ENCODE measurements at places on chromosomes 1 and 21.

- no peak for DNase-seq
Measured at GRCh38 chr21:17003258-17003615, 509.6 kb upstream of the CXADR start.

DNA sequence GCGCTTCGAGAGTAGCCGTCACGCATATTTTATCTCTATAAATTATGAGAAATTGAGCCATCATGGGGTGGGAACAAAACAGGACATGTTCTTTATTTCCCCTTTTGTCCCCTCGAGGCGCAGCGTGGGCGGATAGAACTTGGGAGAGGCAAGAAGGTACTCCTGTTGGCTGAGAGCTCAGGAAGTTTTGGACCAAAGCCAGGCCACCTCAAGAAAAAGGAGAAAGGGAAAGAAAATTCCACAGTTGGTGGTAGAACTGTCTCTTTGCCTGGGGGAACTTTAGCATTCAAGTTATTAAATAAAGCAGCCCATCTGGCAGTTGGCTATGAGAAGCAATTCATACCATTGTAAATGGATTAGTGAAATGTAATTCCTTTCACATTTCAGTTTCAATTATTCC, 76.4 kb upstream of the DSCAM start:
- no peak for DNase-seq

- DNase-seq, result no peak
Measured at GRCh38 chr1:174276087-174276486, 116.8 kb downstream of the RABGAP1L start.

- no peak for DNase-seq
Measured at GRCh38 chr1:14061722-14062121, 361.7 kb downstream of the PRDM2 start.

DNA sequence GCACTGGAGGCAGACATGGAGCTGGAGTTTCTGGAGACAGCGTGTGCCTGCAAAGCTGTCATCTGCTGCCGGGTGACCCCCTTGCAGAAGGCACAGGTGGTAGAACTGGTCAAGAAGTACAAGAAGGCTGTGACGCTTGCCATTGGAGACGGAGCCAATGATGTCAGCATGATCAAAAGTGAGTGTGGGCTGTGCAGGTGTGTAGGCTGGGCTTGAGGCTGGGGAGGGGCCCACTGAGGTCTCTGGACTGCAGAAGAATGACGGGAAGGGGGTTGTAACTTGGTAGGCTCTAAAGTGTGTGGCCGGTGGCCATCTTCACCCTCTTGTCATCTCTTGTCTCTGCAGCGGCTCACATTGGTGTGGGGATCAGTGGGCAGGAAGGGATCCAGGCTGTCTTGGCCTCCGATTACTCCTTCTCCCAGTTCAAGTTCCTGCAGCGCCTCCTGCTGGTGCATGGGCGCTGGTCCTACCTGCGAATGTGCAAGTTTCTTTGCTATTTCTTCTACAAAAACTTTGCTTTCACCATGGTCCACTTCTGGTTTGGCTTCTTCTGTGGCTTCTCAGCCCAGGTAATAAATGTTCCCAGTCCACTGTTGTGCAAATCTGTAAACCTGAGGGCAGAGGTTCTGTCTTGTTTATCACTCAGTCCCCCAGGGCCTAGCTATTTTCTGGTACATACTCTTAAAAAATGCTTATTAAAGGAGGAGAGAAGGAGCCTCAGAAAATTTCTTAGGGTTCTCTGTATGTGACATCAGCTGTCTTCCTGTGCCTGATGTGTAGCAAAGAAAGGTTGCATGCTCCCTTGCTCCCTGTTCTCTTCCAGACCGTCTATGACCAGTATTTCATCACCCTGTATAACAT, 19.9 kb downstream of the ATP8B2 start:
- DNase-seq, result no peak

- DNase-seq, result no peak
Measured at GRCh38 chr1:22876359-22877111, 96.1 kb downstream of the LACTBL1 start.

- DNase-seq, result no peak
Measured at GRCh38 chr1:107362468-107363140, 221.8 kb downstream of the NTNG1 start.

DNA sequence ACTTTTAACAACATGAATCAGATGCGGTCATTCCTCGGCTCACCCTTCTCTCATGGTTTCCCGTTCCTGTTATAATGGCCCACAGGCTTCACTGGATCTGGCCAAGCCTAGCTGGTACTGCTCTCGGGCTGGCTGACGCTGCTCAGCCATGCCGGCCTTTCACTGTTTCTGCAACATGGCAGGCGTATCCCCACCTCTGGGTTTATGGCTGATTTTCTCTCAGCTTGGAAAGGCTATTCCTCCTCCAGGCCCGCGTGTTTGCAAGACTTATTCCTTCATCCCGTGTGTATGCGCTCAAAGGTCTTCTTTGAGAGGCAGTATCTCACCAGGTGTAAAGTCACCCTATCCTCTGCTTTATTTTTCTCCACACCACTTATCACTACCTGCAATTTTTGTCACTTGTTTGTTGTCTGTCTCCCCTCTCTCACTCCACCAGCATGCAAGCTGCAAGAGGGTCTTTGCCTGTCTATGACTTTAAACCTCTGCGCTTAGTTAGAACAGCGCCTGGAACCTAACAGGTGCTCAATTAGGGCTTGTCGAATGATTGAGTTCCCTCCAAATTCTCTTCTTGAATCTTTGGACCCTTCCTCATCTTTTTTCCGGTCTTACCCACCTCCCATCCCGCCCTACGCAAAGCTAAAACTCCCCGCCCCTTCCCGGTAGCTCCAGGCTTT, 491 bp upstream of the RAP1A start:
- DNase-seq, result no peak

GRCh38 chr1:151805066-151805820, at the start of gene LINGO4:
Gene LINGO4 (minus strand): TSS chr1:151805419. CDS start chr1:151802704, 2,715 bp downstream.
- no peak for DNase-seq

- DNase-seq, result no peak
Measured at GRCh38 chr1:89843273-89844130, 22.7 kb downstream of the LRRC8D start.

DNA sequence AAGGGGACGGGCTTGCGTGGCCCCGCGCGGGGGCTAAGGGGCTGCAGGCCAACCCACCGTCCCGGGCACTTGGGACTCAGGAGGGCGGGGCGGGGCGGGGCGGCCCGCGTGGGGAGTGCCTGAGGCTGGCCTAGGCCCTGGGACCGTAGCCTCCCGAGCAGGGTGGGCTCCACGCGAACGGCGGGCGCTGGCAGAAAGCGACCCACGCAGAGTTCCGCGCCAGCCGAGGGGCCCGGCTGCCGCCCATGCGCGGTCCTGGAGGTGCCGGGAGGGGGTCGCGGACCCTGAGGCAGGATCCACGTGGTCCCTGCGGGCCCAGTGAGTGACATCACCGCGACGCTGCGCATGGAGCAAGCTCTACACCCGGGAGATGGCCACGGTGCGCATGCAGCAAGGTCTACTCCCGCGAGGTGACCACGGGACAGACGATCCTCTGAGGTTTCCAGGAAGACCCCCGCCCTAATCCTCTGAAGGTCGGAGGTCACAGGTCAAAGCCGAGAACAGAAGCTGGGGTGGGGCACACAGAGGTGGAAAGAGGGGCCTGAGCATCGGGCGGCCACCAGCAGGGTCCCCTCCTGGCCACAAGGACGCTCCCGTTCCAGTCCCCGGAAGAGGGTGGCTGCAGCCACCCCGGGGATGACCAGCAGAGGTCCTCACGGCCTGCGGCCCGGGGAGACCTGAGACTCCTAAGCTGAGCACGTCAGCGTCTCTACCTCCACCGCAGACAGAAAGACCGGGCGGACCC, 13.5 kb upstream of the SLC19A1 start:
- no peak for DNase-seq

DNA sequence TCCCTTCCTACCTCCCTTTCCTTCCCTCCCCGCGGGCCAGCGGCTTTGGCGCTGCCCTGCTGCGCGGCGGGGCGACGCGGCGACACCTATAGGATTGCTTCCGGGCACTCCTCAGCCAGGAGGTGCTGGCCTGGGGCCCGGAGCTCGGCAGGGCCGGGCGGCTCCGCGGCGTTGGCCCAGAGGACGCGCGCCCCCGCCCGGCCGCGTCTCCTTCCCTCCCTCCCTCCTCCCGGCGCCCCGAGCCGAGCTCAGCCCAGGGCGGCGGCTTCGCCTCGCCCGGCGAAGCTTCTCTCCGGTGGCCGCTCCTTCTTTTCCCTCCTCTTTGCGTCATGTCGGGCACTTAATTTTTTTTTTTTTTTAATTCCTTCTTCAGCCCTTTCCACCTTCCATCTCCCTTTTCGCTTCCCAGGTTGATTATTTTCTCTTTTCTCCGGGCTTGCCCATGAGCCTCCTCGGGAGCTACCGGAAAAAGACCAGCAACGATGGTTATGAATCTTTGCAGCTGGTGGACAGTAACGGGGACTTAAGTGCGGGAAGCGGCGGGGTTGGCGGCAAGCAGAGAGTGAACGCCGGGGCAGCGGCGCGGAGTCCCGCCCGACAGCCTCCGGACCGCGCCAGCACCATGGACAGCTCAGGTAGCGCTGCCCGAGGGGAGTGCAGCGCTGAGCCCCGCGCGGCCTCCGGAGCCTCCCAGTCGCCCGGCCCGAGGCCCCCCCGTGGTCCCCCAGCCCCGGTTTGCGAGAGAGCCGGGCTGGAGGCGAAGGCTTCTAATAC, at the start of gene DNAJC6:
TSS of gene DNAJC6 (plus strand) at position 240 of the 774 bp plus-strand sequence. CDS start at position 443, 203 bp downstream.
- no peak for DNase-seq

DNA sequence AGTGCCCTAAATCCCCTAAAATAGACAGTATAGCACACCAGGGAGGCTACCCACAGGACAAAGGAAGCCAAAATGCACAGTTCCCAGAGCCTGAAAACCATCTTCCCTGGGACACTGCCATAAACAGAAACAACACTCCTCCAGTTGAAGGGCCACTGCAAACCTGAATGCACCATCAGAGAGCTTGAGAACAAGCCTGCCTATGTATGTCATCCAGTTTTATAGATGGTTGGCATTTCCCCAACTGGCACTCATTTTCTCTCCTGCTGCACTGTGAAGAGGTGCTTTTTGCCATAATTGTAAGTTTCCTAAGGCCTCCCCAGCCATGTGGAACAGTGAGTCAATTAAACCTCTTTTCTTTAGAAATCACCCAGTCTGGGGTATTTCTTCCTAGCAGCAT, 169.0 kb downstream of the AGBL4 start:
- no peak for DNase-seq

DNA sequence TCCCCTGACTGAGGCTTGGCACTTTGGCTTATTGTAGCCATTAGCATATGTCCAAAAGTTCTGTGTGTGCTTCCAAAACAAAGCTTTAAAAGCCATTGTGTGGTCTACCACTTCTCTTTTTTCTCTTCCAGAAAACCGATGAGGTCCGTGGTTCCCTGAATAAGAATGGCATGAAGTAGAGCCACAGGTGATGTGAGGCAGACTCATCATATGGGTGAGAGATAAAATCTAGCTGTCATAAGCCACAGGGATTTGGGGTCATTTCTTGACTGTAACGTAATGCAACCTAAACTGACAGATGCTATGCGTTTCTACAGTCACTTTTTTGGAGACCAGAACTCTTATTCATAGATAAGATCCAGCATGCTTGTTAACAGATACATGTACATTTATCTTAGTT, 7.0 kb upstream of the GREM2 start:
- DNase-seq, result no peak

DNA sequence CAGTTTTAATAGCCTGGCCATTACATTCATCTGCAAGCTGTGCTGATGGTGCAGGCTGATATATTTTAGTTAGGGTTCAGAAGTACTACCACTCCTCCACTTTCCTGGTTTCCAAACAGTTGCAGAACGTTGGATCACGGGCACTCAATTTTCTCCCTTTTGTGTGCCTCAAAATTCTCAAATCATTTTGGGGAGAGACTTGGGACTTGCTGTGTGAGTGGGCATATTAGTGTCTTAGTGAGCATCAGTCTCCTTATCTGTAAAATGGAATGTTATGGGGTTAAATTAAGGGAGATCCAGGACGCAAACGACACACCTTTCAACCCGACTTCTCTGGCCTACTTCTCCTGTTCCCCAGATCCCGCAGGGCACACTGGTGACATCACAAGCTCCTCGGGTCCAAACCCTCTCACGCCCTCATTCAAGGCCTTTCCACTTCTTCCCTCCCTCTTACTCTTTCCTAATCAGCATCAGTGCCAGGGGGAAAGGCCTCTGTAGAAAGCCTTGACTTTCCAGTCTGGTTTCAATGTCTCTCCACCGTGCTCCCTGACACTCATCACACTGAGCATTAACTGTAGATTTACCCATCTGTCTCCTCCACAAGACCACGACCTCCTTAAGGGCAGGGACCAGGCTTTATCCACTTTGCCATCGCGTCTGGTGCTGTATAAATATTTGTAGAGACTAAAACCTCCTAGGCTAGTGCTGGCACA, 1.2 kb downstream of the PIGP start:
- DNase-seq, result no peak

- no peak for DNase-seq
Measured at GRCh38 chr1:162943622-162944021, 82.6 kb upstream of the CCDC190 start.

DNA sequence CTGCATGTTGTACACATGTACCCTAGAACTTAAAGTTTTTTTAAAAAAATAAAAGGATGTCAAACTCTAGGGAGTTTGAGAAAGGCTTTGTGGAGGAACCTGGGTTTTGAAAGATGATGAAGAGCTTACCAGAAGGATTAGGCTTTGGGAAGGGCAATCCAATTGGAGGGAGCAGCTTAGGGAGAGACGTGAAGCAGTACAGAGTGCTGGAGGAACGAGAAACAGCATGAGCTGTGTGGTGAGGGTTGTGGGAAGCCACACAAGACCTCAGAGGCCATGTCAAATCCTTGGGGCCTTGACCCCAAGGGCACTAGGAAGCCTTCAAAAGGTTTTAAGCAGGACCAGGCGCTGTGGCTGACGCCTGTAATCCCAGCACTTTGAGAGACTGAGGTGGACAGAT, 8.4 kb upstream of the KPNA6 start:
- DNase-seq, result no peak

DNA sequence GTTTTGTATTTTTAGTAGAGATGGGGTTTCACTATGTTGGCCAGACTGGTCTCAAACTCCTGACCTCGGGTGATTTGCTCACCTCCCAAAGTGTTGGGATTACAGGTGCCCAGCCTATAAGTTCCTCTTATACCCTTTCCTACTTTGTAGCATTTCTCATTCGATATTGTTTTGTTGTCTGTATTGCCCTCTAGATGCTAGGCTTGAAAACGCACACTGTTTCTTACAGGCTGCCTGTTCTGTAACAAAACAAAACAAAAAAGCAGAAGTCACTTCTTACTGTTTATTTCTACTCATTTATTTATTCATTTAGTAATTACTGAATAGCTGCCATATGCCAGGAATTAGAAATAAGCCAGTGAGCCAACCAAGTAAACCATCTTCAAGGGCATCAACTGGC, 136.9 kb upstream of the BMP8A start:
- no peak for DNase-seq

GRCh38 chr1:25183126-25183980, 48.9 kb downstream of the SYF2 start:
- no peak for DNase-seq

- no peak for DNase-seq
Measured at GRCh38 chr1:23556635-23557470, 2.4 kb downstream of the ID3 start.
